ENCODE measurements at places on chromosomes 16 and 17.

GRCh38 chr16:2825049-2825742 lies 4.9 kb upstream of the ZG16B start:
- DNase-seq: no peak

DNA sequence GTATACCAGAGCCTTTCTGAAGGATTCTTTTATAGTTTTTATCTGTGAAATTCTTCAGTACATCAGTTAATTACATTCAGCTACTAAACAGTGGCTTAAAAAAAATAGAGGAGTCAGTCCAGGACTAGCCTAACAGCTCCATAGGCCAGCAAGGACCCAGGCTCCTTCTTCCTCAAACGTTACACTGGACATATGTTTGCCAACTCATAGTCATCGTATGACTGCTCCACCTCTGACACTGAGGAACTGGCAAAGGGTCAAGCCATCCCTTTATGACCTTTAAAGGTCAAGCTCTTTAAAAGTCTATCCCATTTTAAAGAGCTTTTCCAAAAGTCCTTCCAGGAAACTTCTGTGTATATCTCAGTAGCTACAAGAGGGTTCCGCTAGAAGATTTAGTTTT lies 36.6 kb downstream of the PHLPP2 start:
- DNase-seq: no peak

DNA sequence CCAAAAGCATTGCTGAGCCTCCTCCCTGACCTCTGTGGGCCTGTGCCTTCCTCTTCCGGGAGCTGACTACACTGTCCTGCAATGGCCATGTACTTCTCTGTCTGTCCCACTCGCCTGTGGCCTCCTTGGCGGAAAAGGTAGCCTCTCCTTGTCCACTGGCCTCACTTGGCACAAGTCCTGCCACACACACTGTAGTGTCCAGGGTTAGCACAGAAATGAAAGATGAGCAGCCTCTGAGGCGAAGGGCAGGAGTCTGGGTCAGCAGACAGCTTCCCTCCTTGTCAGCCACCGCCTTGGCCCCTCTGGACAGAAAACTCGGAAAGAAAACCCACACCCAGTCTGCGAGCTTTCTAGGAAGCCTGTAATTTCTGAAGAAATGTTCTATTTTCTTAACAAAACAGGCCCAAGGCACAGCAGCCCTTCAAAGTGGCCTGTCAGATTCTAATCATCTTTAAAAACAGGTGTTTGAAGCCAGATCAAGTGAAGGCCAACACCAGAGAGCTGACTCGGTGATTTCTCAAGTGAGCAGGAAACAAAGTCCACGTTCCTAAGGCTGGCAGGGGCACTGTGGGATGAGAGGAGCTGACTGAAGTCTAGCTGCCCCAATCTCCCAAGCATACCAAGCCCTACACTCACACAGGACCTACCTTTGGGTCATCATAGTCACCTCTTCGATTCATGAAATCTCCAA lies 67.2 kb downstream of the GTF3C1 start:
- DNase-seq: no peak

DNA sequence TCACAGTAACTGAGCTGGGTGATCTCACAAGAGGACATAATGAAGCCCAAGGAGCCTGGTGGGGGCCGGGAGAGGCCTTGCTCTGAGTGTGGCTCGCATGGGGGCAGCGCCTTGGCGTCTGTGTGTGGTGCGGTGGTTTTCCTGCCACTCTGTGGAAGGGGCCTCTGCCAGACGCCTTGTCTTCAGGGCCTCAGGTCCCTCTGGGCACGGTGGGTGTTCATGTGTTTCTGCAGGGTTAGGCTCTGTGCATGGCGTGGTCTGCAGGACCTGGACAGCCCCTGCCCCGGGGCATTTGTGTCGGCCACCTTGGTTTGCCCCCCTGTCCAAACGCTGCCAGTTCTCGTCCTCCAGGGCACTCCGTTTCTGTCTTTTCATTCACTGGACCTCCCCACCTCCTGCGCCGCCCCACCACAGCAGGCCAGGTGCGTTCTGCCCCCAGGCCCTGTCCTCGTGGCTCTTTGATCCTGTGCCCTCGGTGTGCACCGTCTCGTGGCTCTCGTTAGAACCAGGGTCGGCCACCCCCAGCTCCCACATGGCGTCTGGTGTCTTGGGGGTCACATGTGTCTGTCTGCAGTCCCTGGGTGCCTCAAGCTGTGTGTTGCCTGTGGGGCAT lies 43.7 kb upstream of the ZNF750 start:
- no peak for DNase-seq

GRCh38 chr16:85166699-85167588 lies 54.7 kb upstream of the CIBAR2 start:
- no peak for DNase-seq

- DNase-seq: no peak
These were observed 5.8 kb downstream of the TRIM25 start for GRCh38 chr17:56908001-56908542.

DNA sequence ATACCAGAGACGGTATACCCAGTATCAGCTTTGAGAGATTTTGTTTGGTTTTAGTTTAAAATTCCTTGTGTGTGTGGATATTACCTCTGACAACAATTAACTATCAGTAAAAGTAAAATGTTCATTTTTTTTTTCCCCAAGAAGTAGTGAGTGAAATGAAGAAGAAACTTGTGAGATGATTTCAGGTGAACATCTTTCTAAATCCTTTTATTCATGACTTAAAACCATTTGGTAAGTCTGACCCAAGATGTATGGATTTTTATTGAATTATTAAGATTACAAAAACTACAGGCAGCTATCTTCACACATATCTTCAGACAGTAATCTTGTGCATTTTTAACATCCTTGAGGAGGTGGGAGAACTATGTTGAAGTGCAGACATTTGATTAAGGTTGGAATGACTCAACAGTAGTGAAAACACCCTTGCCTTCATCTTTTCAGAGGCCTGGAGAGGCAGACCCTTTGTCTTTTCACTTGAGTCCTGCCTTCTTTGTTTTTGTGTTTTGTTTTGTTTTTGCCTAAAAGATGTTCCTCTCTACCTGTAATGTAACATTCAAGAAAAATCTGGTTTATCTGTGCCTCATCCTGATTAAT lies 240.3 kb upstream of the TBX2 start:
- no peak for DNase-seq

- peak; percentile 9 for DNase-seq
These were observed 9.5 kb downstream of the FOXF1 start for GRCh38 chr16:86519649-86520316.

DNA sequence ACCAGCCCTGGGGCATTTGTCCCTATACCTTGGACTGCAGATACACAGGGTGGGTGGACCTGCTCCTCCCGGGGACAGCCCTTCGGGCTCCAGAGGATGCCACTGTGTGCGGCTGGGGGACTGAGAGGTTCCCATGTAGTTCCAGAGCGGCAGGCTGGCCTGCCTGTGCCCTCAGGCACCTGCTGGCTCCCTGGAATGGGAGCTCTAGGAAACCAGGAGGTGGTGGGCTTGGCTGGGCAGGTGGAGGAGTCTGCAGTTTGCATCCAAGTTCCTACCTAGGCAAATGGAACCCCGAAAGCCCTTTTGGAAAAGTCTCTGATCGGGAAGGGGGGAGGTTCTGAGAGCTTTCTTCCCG lies 982 bp downstream of the DBNDD1 start:
- DNase-seq: no peak

DNA sequence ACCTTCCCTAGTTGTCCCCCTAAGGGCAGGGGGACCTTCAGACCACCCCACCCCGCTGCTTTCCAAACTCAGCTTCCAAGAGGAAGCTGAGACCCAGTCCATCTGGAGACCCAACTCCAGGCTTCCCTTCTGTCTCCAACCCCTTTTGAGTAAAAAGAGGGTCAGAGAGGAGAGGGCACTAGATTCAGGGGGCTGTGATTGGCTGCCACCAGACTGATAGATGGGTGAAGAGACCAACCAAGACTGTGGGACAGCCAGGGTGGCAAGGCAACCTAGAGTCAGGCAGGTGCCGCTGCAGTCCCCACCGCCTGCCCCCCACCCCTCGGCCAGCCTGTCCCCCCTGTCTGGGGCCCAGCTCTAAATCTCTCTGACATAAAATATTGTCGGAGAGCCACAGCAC lies 92.5 kb downstream of the SDK2 start:
- DNase-seq: no peak

- no peak for DNase-seq
These were observed 8.2 kb downstream of the KRT9 start for GRCh38 chr17:41563607-41564170.

DNA sequence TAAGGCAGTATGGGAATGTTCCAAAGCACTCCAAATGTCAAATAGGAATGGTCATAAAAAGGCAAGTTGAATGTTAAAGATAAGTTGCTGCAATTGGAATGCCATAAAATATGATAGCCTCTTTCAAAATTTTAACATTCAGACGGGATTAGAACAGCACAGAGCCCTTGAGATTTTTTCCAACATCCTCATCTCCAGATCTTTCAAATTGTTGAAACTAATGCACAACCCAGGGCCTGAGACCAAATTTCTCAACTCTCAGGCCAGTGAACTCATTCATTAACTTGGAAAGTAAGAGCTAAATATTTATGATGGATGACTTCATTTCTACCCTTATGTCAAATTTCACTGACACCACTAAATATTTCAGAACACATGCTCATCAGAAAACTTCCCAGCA lies 346.5 kb upstream of the XYLT1 start:
- DNase-seq: no peak

GRCh38 chr16:68564382-68564985 lies 25.4 kb downstream of the ZFP90 start:
- no peak for DNase-seq

GRCh38 chr16:24075302-24075701 lies 180.8 kb upstream of the CACNG3 start:
- DNase-seq: no peak

DNA sequence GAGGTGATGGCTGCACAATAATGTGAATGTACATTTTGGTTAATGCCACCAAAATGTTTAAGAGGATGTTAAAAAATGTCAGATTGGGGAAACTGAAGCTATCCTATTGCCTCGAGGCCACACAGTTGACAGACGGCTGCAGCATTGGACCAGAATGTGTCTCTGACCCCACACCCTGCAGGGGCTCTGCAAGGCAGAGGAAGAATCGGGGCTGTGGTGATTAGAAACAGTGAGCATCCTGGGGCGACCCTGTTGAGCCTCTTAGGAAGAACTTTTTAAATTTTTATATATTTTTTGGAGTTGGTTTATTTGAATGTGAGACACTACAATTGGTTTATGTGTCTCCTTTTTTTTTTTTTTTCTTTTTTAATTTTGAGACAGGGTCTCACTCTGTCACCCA lies 15.0 kb upstream of the ADORA2B start:
- no peak for DNase-seq

DNA sequence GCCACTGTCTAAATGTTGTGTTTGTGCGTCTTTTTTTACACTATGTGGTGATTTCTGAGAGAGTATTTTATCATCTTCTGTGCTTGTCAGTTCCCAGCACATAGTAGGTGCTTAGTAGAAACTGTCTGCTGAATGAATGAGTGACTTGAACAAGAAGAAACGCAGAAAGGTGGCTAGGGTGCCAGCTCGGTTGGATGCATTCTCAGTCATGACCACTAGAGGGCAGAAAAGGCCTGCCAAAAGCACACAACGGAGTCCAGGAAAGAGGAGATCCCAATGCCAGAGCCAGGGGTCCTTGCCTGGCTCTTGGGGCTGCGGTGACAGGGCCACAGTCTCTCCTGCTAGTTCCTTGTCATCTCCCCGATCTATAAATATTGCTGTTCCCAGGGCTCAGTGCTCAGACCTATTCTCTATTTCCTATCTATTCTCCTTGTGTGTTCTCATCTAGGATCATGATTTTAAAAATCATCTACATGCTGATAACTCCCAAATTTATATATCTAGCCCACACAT lies 57.3 kb upstream of the CCL1 start:
- peak; percentile 9 for DNase-seq

- no peak for DNase-seq
These were observed 104.5 kb upstream of the CIBAR2 start for GRCh38 chr16:85216522-85217375.

DNA sequence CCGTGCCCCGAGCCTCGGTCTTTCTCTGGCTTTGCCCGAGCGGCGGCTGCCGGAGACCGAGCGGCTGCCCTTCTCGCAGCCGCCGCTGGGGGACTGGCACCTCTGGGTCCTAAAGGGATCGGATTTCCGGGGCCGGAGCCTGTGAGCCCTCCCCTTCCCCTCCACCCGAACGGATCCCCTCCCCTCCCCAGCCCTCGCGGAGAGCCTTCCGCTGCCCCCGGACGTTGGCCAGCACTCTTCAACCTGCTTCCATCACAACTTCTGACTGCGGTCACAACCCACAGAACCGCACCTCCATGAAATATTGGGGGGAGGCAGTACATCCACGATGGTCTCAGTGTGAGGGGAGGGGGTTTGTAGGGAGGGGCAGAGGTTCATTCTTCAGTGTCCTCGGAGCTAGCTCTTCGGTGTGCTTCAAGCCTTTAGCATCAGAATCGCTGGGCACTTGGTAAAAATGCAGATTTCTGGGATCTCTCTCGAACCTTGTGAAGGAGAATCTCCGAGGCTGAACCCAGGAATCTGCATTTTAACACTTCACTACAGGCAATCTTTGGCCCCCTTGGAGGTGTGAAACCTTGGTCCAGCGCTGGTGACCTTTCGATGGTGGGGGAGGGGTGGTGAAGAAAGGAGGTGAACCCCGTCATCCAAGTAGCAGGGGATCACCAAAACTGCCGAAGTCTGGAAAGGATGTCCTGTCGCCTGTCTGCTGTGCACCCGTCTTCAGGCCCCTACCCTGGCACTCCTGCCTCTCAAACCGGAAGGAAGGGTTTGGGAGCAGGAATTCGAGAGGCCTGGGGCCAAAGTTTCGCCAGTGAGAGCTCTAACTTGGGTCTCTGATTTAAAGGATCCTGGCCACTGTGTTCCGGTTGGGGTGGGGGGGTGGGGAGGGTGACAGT lies 812 bp upstream of the PPP1R9B start:
- peak; percentile 90 for DNase-seq

DNA sequence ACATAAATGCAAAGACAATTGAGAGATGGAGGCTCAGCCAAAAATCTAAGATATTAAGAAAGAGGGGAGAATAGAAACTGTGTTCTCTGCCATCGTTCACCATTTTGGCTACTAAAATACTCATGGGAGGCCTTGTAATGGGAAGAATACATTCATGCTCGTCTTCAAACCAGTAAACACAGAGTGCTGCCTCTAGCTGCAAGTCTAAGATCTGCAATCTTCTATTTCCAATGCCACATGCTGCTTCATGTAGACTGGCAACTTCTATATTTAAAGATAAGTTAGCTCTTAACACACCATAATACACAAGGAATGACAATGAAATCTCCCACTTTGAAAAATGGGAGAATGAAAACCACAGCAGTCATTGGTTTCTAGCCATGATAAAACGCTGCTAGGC lies 387.3 kb downstream of the HS3ST3B1 start:
- DNase-seq: no peak

GRCh38 chr16:63315229-63315628 lies 1279.0 kb upstream of the CDH8 start:
- DNase-seq: no peak

DNA sequence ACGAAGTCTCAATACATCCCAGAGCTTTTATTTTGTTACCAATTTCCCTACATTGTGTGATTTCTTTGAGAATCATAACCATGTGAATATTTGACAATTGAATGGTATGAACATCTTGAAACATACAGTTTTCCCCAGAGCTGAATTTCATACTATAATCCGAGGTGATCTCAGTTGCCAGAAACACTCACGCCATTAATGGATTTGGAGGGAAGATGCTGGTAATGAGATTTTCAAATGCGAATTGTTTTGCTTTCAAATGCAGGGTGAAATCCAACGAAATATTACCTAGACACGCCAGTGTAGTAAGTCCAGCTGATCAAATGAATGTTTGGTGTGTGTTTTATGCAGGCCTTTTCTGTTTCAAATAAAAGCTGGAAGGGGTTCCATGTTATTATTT lies 277.8 kb upstream of the CDH5 start:
- no peak for DNase-seq

Data from hippocampal formation (tissue), 2 donors.